Activated CD8-positive, alpha-beta memory T cell treated with anti-CD3 and anti-CD28 coated beads for 1 hour (primary cell): ENCODE measurements at places on chromosomes 6 and 20.

- DNase-seq: no peak
These were observed 33.8 kb downstream of the KPNA5 start for GRCh38 chr6:116714761-116715160.

GRCh38 chr6:12083763-12084162, 71.7 kb downstream of the HIVEP1 start:
- no peak for DNase-seq

GRCh38 chr6:6772751-6773150, 184.2 kb downstream of the LY86 start:
- no peak for DNase-seq

GRCh38 chr6:117919275-117919674, 12.2 kb downstream of the SLC35F1 start:
- DNase-seq: no peak

DNA sequence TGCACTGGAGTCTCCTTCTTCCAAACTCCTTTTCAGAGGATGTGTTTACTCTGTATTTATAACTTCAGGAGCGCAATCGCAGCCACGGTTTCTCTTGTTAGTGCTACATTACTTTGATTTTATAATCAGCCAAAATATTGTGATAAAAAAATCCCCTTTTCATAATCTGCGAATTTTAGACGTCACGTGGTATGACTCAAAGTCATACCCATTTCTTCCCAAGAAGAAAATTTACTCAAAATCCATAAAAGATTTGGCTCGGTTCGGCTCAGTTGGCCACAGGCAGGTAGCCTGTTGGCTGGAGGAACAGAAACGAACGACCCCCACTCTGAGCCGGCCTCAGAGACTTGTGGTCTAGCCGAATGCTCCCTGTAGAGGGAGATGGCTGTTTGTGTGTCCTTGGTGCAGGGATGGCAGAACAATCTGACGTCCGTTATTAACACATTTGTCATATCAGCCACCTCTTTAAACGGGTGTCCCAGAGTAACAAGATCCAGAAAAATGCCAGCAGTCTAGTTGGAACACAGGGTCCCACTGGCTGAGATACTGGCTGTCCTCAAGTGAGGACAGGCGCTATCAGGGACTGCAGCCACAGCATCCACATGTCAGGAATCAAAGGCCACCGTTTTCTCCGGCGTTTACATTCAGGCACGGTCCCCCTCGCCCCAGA, 247.6 kb downstream of the DLL1 start:
- DNase-seq: no peak

GRCh38 chr6:56729719-56730118, 87.0 kb upstream of the DST start:
- DNase-seq: no peak
